ENCODE measurements at places on chromosomes 6 and 20.

DNA sequence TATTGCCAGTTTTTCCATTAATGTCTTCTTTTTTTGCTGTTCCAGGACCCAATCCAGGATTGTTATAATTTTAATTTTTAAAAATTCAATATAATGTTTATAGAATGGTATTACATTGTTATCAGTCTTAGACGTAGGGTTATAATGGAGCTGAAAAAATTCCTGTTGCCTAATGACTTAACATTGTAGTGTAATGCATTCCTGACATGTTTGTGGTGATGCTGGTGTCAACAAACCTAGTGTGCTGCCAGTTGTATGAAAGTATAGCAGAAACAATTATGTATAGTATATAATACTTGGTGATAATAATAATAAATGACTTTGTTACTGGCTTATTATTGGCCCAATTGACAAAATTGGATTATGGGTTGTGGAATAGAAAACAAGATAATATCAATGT lies 30.4 kb downstream of the KIZ start:
- DNase-seq, result no peak

GRCh38 chr6:108179741-108180140 lies 13.9 kb downstream of the NR2E1 start:
- no peak for DNase-seq

- DNase-seq, result no peak
Measured at GRCh38 chr20:24840121-24840713, 108.9 kb upstream of the CST7 start.

GRCh38 chr6:108453601-108454185 lies 107.0 kb upstream of the FOXO3 start:
- no peak for DNase-seq

- no peak for DNase-seq
Measured at GRCh38 chr6:19333936-19334335, 503.2 kb upstream of the ID4 start.

- no peak for DNase-seq
Measured at GRCh38 chr6:162715601-162716000, 12.0 kb downstream of the PRKN start.

DNA sequence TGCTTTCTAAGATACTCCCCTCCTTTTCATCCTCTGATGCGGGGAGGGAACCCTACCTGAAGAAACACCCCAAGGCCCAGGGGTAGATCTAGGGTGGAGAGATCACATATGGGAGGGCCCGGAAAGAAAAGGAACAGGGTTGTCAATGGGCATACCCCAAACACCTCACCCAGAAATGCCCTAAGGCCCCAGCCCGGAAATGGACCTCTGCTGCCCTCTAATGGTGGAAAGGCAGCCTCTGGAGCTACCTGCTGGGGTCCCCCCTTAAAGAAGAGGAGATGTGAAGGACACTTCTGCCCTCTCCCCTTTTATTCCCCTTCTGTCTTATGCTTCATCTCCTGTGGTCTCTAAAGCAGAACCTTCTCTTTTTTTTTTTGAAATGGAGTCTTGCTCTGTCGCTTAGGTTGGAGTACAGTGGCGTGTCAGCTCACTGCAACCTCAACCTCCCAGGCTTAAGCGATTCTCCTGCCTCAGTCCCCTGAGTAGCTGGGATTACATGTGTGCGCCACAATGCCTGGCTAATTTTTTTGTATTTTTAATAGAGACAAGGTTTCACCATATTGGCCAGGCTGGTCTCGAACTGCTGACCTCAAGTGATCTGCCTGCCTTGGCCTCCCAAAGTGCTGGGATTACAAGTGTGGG lies 458 bp upstream of the ARMC12 start:
- DNase-seq, result peak; percentile 78

GRCh38 chr6:142803032-142803431 lies 141.9 kb downstream of the HIVEP2 start:
- no peak for DNase-seq

DNA sequence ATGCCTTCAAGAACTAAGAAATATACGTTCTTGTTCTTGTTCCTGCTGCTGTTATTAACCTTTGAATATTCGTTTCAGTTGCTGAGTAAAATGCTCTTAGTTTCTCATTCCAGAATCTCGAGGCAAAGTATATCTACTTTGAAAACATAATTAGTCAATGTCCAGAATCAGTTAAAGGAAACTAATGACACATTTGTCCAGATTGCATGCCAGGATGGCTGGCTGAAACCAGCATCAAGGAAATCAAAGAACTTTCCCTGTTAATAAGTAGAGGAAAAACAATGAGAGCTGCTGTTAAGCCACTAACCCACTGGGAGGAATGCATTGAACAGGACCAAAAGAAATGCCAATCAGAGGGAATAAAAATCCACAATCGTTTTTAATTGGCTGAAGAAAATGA lies 196.9 kb downstream of the ALDH8A1 start:
- DNase-seq, result no peak

DNA sequence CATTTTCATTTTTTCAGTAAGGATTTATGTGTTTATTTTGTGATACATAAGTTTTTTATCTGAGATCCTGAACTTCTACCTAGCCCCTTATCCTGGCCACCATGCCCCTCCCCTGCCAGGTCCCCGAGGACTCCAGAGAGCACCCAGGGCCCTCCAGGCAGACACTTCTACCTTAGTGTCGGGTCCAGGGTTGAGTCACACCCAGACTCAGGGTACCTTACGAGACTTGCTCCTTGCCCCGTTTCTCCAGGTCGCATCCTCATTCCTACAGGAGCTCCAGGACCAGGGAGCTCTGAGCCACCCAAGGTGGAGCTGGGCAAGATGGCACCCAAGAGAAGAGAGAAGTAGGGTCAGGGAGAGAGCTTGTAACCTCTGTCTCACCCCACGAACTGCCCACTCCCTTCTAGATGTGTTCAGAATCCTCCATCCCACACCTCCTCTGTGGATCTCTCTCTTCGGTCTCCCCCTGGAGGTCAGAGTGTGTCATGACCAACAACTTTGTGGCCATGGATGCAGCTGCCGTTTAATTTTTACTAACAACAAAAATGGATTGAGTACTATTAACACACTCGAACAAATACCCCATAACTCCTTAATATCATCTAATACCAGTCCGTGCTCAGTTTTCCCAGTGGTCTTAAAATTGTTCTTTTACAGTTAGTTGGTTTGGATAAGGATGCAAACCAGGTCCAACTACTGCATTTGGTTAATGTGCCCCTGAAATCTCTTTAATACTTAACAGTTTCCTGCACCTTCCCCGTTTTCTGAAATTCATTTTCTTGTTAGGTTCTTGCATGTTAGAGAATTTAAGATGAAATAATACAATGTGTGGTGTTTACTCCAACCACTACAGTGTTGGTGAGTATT lies 130.6 kb upstream of the INSM1 start:
- DNase-seq, result no peak

GRCh38 chr6:19450651-19451050 lies 386.5 kb upstream of the ID4 start:
- DNase-seq, result no peak

DNA sequence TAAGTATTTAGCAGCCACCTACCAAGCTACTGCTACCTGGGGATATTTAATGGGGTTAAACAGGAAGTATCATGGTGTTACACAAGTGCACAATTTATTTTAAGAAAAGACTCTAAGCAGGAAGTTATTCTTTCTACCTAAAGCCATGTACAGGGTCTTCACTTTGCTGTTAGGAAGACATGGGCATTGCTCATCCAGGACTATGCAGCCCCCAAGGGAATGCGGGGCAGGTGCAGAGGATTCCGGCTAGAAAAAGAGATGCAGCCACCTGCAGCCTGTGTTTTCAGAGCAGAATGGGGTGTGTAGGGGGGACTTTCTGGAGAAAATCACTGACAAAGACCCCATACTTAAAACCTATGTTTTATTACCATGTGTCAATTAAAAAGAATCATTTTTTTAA lies 399.1 kb upstream of the NOX3 start:
- no peak for DNase-seq

DNA sequence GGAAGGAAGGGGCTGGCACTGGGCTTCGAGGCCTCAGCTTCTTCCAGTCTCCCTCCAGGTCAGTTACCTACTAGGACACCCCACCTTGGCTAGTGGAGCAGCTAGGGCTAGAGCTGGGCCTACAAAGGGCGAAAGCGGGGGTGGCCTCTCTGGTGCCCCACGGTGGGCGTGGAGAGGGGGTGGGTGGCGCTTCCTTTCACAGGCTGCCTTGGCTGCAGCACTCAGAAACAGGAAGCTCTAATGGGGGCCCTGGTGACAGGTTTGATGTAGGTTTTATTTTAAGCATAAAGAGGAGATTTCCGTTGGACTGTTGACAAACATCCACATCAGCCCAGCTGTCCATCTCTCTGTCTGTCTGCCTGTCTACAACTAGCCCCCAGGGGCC lies 13.4 kb downstream of the FAM110A start:
- DNase-seq, result no peak

DNA sequence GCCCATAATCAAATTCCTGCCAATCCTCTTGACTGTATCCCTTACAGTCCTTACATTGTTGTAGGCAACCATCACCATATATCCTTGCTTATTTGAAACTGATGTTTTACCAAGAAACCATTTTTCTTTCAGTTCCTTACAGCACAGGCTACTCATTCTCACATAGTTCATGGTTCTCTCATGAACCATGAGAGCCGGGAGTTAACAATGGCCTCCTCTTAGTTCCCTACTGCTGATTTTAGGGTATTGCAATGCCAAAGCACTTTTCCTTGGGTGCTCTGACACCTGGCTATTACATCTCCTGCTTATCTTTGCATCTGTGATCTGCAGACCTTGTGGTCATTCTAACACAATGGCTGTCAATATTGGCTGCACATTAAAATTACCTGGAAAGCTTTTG lies 133.4 kb downstream of the MYB start:
- DNase-seq, result no peak

GRCh38 chr20:15857173-15857784 lies 716.0 kb downstream of the KIF16B start:
- DNase-seq, result no peak

GRCh38 chr6:30626484-30627366 lies at the start of gene ATAT1:
Gene ATAT1, plus strand, starts transcription at chr6:30626874.
- peak; percentile 90 for DNase-seq

GRCh38 chr20:17873410-17874270 lies 95.0 kb downstream of the SNX5 start:
- DNase-seq, result peak; percentile 94

- no peak for DNase-seq
Measured at GRCh38 chr6:90229331-90230010, 67.2 kb downstream of the BACH2 start.

DNA sequence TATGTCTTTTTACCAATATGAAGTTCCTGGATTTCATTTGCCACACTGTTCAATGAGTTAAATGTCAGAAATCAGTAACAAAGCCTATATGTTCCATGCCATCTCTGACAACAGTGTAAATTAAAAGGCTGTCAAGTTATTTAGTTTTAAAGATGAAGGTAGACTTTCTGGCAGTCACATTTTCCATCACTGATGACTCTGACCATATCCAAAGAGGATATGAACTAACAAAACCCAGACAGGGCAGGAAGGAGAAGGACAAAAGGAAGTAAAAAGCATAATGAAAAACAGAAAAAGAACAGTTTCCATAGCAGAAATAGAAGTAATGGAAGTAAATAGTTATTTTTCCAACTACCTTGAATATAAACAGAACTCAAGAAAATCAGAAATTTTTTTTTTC lies 242.3 kb downstream of the UBE3D start:
- no peak for DNase-seq

GRCh38 chr6:108295676-108296075 lies 822 bp downstream of the AFG1L start:
- no peak for DNase-seq

All from left lobe of liver (tissue), 2 donors.